A673 (cell line): ENCODE measurements at places on chromosomes 12 and 14. TPM values are rescaled to one million over a fixed set of nuclear protein-coding genes. Genes with fewer than 3 reads are reported as not detected.

Gene CLEC6A
- not detected in 2 replicates for total RNA-seq

Gene CPSF6
- 166 and 167 TPM in 2 replicates for total RNA-seq

Gene KITLG
- 4.6 and 5.7 TPM in 2 replicates for total RNA-seq

Gene NPFF
- total RNA-seq: not detected in 2 replicates

Gene ABCC9
- total RNA-seq: 0.04 TPM in 1 of 2 replicates, not detected in the other

GRCh38 chr12:104703372-104703771 is 246.6 kb downstream of the CHST11 start:
- DNase-seq: no peak

GRCh38 chr12:13313886-13314285 is 117.4 kb downstream of the EMP1 start:
- DNase-seq: no peak

DNA sequence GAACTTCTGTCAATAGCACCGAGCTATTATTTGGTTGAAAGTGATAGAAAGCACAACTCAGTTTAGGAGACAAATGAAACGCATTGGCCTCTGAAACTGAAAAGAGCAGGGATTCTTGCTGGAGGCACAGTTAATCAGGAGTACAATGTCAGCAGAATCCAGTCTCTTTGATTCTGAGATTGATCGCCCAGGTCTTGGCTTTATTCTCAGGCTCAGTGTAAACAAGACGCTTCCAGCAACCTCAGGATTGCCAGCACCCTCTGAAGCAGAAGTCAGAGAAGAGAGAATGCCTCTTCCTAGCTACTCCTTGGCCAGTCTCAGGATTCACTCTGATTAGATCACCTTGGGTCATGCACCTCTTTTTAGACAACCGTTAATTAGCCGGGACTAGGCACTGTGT is 11.8 kb upstream of the OTUB2 start:
- no peak for DNase-seq

DNA sequence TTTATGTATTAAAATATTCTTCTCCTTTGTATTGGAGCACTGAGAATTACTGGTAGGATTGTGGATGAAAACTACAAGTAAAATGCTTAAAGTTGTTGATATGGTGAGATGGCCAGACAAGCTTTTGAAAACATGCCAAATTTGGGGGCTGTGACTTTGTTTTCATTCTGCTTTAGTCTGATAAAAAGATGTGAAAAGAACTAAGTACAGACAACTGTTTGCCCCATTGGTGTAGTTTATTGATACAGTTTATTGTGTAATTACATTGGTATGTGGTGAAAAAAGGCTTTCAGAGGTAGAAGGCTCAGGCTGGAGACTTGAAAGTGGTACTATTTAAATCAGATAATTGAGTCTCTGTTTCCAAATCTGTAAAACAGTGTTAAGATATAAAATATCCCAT is 746.8 kb downstream of the DIO2 start:
- DNase-seq: no peak
